Mucosa of gallbladder (tissue), 1 donor: ENCODE measurements at places on chromosomes 4 and X. TPM values are rescaled to one million over a fixed set of nuclear protein-coding genes. Genes with fewer than 3 reads are reported as not detected.

USP46 gene
- 19.1 TPM for total RNA-seq

BEX2 gene
- 23.6 TPM for total RNA-seq

GRCh38 chr4:144374065-144374464, 233.5 kb upstream of the GYPA start:
- no peak for DNase-seq

DNA sequence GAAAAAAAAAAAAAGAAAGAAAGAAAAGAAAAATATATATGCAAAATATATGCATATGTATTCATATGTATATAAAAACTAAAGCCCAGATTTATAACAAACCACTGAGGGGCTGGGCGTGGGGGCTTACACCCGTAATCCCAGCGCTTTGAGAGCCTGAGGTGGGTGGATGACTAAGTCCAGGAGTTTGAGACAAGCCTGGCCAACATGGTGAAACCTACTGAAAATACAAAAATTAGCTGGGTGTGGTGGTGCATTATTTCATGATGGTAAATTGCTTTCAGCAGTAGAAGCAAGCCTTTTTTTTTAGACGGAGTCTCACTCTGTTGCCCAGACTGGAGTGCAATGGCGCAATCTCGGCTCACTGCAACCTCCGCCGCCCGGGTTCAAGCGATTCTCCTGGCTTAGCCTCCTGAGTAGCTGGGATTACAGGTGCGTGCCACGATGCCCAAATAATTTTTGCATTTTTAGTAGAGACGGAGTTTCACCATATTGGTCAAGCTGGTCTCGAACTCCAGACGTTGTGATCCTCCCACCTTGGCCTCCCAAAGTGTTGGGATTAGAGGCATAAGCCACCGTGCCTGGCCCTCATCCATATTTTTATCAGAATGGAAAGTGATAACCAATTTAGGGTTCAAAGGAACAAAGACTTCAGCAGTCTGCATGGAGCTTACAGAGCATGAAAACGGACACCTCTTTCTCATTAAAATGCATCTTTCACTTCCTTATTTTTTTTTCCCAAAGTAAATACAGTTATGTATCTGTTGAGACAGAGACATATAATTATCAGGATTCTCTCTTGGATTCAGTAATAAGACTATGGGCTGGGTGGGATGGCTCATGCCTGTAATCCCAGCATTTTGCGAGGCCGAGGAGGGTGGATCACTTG, 27.7 kb upstream of the MOB1B start:
- DNase-seq = no peak

GRCh38 chrX:10893976-10894375, 217.2 kb upstream of the HCCS start:
- no peak for DNase-seq

DNA sequence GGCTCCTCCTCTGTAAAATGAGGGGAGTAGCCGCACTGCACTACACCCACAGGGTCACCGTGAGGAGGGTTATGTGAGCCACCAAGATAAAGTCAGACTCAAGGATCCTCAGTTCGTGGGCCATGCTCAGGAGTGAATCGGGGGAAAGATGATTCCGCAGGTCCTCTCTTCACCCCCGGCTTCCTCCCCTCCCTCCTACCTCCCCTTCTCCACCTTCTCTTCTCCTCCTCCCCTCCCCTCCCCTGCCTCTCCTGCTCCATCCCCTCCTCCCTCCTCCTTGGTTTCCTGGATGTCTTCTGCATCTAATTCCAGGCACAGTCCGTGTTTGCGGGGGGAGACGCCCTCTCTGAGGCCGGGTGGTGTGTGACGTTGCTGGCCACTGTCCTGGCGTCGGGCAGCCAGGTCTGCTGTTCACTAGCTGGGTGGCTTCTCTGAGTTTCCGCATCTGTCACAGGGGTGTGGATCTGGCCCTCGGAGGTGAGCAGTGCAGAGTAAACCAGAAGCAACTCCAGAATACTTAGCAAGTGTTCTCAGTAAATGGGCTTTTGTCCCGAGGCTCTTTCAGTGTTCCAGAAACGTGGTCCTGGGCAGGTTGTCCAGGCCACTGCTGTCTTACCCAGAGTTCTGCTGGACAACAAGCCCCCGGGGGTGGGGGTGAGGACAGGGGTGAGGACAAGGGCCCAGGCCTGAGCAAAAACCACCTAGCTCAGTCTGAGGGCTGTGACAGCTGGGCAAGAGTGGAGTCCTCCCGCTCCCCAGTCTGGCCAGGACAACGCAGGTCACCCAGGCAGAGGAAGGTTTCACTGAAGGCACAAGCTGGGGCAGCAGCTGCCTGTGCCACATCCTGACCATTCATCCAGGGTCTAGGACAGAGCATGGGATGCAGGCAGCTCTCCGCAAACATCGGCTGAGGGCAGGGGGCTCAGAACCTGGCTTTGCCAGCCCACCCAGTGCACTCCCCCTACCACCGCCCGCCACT, 92.4 kb downstream of the PPP2R2C start:
- no peak for DNase-seq

GRCh38 chr4:96145601-96146000, 305.7 kb downstream of the PDHA2 start:
- no peak for DNase-seq

GRCh38 chr4:134888156-134888555, 686.6 kb upstream of the PABPC4L start:
- no peak for DNase-seq

DNA sequence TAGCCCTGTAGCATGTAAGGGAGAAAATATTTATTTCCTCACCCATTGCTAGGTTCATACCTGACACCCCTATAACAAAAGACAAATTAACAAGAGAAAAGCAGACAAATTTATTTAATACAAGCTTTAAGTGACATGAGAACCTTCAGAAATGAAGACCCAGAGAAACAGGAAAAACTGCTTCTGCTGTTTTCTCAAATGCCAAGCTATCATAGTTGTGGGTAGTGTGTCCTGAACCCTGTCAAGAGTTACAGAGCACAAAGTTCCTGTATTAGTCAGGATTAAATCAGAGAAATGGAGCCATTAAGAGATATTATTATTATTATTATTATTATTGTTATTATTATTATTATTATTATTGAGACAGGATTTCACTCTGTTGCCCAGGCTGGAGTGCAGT, 17.5 kb downstream of the CCDC160 start:
- no peak for DNase-seq
